ENCODE measurements at places on chromosomes 13 and 19. TPM values are rescaled to one million over a fixed set of nuclear protein-coding genes. Genes with fewer than 3 reads are reported as not detected.

ZNF285 gene
- 4.6 TPM for total RNA-seq

DNA sequence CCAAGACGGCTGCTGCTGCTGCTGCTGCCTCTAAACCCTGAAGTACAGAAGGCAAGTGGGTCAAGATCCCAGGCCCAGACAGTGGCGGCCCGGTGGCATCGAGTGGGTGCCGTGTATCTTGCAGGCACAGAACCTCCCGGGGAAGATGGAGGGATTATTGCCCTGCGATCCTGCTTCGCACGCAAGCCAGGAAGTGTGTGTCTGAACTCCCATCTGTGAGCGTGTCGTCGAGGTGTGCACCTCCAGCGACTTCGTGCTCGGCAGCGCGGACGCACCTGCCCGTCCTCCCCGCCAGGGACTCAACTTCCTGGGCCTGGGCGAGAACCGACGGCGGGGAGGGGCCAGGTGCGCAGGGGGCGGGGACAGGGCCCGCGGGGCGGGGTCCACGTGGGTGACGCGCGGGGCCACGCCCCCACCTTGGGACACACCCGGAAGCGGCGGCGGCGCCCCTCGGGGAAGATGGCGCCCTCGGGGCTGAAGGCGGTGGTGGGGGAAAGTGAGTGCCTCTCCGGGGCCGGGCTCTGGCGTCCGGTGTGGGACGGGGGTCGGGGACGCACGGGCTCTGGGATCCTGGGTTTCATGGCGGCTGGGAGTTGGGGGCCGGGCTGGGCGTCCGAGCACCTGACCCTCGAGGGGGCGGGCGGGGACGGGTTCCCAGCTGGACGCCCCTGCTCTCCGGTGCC lies at the start of gene STXBP2:
Gene STXBP2 (plus strand): TSS at position 420 of the 683 bp plus-strand sequence. CDS start 40 bp downstream, at position 460.
- no peaks in the 10 kb centered on the region for H3K4me1 ChIP-seq
- H3K36me3 ChIP-seq = no peaks in the 10 kb centered on the region
- peak within 1 kb of the TSS; percentile 75 for H3K4me3 ChIP-seq

GNG8 gene
- total RNA-seq = not detected

- H3K27ac ChIP-seq = no peak overlapping the region
- no peaks in the 10 kb centered on the region for H3K36me3 ChIP-seq
- DNase-seq = no peak
- no peak overlapping the region for H3K4me3 ChIP-seq
- H3K27me3 ChIP-seq = no peaks in the 10 kb centered on the region
- H3K4me1 ChIP-seq = peaks cover 5% of the 10 kb centered on the region
Observed at GRCh38 chr13:113869263-113869662, 5.4 kb upstream of the GAS6 start.

ZNF699 gene
- total RNA-seq = 3.7 TPM

GRCh38 chr19:40177286-40178070 lies 13.7 kb upstream of the MAP3K10 start:
- DNase-seq = no peak
- H3K36me3 ChIP-seq = no peaks in the 10 kb centered on the region
- no peak overlapping the region for H3K27ac ChIP-seq
- no peak overlapping the region for H3K4me3 ChIP-seq

- no peaks in the 10 kb centered on the region for H3K36me3 ChIP-seq
- no peak overlapping the region for H3K27ac ChIP-seq
- no peak overlapping the region for H3K4me3 ChIP-seq
- no peaks in the 10 kb centered on the region for H3K4me1 ChIP-seq
- peak; percentile 57 for DNase-seq
Observed at GRCh38 chr13:30892966-30893365, 13.1 kb upstream of the MEDAG start.

DNA sequence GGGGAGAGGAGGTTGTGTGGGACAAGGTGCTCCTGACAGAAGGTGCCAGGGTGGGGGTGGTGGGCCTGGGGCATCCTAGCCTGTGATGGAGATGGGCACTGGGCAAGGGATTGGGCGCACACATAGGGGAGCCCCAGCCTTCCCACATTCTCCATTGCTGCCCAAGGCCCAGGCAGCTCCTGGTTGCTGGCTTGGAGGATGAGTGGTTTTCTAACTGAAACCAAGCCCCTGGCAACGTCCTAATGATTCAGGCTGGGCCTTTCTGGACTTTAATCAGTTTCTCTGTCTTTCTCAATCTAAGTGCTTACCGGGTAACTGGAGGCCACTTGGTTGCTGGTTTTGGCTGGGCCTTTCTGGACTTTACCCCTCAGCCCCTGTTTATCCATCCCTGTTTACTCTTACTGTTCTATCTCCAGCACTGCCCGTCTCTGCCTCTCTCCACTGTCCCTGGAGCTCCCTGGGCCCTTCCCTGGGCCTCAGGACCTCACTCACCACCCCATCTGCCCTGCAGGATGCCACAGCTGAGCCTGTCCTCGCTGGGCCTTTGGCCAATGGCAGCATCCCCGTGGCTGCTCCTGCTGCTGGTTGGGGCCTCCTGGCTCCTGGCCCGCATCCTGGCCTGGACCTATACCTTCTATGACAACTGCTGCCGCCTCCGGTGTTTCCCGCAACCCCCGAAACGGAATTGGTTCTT lies 354 bp downstream of the CYP4F3 start:
- H3K4me3 ChIP-seq = no peak overlapping the region
- no peak overlapping the region for H3K27ac ChIP-seq
- no peaks in the 10 kb centered on the region for H3K36me3 ChIP-seq

CYP2F1 gene
- not detected for total RNA-seq

GRCh38 chr19:11767633-11768133 lies 883 bp downstream of the ZNF441 start:
- peak overlapping the region; percentile 85 for H3K4me3 ChIP-seq
- DNase-seq = peak; percentile 69

MAMSTR gene
- total RNA-seq = 2.2 TPM

DNA sequence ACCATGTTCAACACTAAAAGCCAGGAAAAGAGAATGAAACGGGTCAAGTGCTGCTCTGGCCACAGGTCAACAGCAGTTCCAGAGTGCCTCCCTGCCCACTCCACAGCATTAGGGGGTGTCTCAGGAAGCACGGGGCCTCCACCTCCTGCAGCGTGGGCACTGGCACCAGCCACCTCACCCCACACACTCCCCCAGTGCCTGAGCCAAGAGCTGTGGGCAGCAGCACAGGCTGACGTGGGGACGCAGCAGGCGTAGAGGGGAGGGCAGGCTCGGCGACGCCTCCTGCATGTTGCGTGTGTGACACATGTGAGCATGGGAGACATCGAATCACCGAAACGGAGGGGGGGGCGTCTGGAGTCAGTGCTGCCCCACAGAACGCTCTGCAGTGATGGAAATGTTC lies 21.4 kb upstream of the TMEM160 start:
- H3K27me3 ChIP-seq = no peaks in the 10 kb centered on the region
- H3K4me3 ChIP-seq = no peak overlapping the region
- H3K36me3 ChIP-seq = peaks cover 84% of the 10 kb centered on the region
- H3K4me1 ChIP-seq = no peaks in the 10 kb centered on the region

Data from heart left ventricle (tissue), 16 donors.